ENCODE measurements at places on chromosomes 7 and 10.

- peaks cover 11% of the 10 kb centered on the region for H3K27me3 ChIP-seq
- DNase-seq: peak; percentile 45
- H3K36me3 ChIP-seq: no peaks in the 10 kb centered on the region
- no peak overlapping the region for H3K27ac ChIP-seq
- no peak overlapping the region for H3K4me3 ChIP-seq
Measured at GRCh38 chr10:30591249-30591670, 38.3 kb downstream of the LYZL2 start.

- H3K4me1 ChIP-seq: peaks cover 34% of the 10 kb centered on the region
- peaks cover 6% of the 10 kb centered on the region for H3K27me3 ChIP-seq
- no peak for DNase-seq
- H3K27ac ChIP-seq: no peak overlapping the region
- no peak overlapping the region for H3K4me3 ChIP-seq
Measured at GRCh38 chr10:124066781-124067714, 26.4 kb downstream of the CHST15 start.

DNA sequence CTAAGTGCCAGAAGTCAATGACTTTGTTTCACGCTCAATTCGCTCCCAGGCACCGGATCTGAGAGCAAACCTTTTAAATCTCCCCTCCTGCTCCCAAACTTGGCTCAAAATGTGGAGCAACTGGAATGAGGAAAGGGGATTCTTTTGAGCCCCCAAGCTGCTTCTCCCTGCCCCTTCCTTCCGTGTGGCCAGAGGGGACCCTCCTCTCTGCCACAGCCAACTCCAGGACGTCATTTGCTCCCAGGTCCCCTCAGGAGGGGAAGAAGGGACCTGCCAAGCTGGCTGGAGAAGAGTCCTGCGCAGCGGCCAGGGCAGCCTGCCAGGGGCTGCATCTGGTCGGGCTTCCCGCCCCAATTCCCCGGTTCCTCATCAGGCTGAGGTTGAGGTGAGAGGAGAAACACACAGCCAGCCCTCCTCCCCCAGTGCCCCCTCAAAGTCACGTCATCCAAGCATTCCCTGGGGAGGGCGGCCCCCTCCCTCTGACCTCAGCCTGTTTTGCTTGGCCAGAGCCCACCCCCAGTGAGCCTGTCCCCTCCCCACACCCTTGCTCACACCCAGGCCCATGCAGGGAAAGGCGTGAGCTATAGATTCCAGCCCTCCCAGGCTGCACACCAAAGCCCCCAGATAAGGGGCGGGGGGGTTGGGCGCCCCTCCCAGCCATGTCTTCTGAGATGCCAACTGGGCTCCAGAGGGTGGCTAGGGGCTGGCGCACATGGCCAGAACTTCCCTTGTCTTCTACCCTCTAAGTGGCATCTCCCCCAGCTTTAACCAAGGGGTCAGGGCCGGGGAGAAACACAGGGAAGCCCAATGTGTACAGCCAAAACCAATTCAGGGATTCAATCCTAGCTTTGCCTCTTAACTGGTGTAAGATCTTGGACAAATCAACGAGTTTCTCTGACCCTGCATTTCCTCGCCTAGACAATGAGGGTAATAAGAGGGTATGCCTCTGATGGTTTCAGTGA is 35.0 kb downstream of the SH3PXD2A start:
- no peaks in the 10 kb centered on the region for H3K36me3 ChIP-seq
- no peak for DNase-seq

GRCh38 chr10:100341953-100342626 is 4.9 kb upstream of the SCD start:
- no peak overlapping the region for H3K4me3 ChIP-seq
- peaks cover 5% of the 10 kb centered on the region for H3K36me3 ChIP-seq
- H3K27me3 ChIP-seq: no peaks in the 10 kb centered on the region
- peak; percentile 48 for DNase-seq
- H3K27ac ChIP-seq: no peak overlapping the region

DNA sequence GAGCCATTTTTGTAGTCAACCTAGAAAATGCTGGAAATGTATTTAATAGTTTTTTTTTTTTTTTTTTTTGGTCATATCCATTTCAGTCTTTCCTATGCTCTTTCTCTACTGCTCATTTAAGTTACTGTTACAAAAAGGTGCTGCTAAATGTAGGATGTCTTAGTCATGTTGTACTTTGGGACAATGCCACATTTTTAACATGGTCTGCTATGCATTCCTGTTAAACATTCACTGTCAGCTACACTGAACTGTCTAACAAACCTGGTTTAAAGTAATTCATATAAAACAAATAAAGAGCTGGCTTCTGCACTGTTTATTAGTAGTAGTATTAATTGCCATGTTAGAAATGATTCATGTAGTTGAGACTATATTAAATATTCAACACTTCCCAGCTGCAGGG is 108.6 kb downstream of the NSUN6 start:
- peaks cover 87% of the 10 kb centered on the region for H3K36me3 ChIP-seq
- no peak overlapping the region for H3K4me3 ChIP-seq
- H3K27me3 ChIP-seq: no peaks in the 10 kb centered on the region
- DNase-seq: no peak

- H3K27me3 ChIP-seq: peaks cover 31% of the 10 kb centered on the region
- no peak overlapping the region for H3K4me3 ChIP-seq
- no peaks in the 10 kb centered on the region for H3K36me3 ChIP-seq
Measured at GRCh38 chr7:50556247-50556991, 8.8 kb downstream of the DDC start.

DNA sequence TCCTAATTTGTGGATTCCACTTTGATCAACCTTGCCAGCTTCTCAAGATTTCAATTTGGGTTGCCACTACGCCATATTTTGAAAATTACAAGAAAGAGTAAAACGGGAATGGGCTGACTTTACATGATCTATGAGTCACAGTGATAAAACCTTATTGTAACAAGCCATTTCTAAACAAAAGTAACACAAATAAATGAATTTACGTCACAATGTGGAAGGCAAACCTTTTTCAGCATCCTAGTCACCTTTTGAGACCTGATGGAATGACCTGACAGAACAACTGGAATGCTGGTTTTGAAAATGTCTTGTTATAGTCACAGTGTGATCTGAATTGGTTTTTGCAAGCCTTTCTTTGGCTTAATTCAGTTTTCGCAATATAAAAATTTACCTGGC is 85.9 kb downstream of the CDK6 start:
- DNase-seq: no peak
- H3K4me3 ChIP-seq: no peak overlapping the region
- H3K27ac ChIP-seq: peak overlapping the region; percentile 66
- H3K36me3 ChIP-seq: peaks cover 90% of the 10 kb centered on the region
- H3K4me1 ChIP-seq: peaks cover 81% of the 10 kb centered on the region

GRCh38 chr7:80711531-80711930 is 73.1 kb downstream of the CD36 start:
- H3K36me3 ChIP-seq: no peaks in the 10 kb centered on the region
- DNase-seq: no peak
- H3K27me3 ChIP-seq: no peaks in the 10 kb centered on the region

DNA sequence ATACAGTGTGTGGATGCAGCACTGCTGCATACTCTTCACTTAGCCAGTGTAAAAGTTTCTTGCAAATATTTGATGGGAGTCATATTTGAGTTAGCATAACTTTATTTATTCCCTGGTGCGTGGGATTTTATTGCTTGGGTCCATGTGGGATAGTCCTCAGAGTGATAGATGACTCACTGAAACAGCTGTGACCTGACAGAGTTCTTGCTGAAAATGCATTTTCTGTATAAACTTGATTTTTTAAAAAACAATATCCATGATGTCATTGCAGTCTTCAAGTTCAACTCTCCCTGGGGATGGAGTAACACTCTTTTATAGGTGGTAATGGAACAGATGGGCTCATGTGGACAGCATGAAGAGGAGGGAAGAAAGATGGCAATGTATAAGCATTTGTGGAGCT is 310.0 kb downstream of the PPP1R3A start:
- no peak for DNase-seq
- no peaks in the 10 kb centered on the region for H3K36me3 ChIP-seq
- H3K4me1 ChIP-seq: no peaks in the 10 kb centered on the region
- no peak overlapping the region for H3K27ac ChIP-seq

DNA sequence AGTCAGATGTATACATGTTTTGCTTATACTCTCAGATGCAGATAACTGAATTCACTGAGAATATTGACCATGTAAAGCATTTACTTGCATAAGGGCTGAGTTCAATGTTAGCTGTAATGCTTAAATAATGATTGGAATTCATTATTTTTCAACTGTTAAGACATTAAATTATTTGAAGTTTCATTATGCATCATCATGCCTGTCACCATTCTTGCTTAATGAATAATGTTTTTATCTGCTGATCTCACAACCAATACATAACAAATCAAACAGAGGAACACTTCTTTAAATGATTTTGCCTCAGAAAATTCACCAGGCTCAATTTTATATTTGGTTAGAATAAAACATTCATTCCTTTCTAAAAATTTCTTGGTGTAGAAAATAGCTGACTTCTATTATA is 233.4 kb downstream of the GPR37 start:
- H3K4me1 ChIP-seq: no peaks in the 10 kb centered on the region
- no peaks in the 10 kb centered on the region for H3K27me3 ChIP-seq
- no peak overlapping the region for H3K27ac ChIP-seq
- no peaks in the 10 kb centered on the region for H3K36me3 ChIP-seq
- H3K4me3 ChIP-seq: no peak overlapping the region

DNA sequence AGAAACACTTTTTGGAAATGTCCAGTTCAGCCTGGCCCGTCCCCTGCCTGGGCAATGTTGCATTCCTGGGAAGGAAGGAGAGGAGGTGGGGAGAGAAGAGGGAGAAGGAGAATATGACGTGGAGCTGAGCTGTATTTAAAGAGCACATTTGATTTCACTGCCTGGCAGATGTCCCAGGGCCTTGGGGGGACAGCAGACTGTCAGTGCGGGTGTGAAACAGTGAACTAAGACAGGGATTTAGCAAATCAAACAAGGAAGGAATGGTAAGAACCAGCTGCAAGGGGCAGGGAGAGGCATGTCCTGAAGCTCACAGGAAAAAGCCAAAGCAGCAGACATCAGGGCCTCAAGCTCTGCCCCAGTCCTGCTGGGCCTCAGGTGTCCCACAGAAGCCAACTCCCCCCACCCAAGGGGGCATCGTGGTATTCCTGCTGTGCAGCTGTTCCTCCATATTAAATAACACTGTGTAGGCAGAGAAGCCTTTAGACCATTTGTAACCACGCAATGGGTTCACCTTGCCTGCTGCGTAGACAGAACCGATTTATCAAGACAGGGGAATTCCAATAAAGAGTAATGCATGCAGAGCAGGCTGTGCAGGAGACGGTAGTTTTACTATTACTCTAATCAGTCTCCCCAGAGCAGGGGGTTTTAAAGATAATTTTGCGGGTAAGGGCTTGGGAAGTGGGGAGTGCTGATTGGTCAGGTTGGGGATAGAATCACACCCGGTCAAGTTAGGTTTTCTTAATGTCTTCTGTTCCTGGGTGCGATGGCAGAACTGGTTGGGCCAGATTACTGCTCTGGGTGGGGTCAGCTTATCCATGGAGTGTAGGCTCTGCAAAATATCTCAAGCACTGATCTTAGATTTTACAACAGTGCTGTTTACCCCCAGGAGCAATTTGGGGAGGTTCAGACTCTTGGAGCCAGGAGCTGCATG is 18.3 kb downstream of the LEP start:
- peaks cover 3% of the 10 kb centered on the region for H3K27me3 ChIP-seq
- H3K27ac ChIP-seq: no peak overlapping the region
- no peaks in the 10 kb centered on the region for H3K4me1 ChIP-seq

GRCh38 chr7:50446542-50446960 is 3.6 kb downstream of the FIGNL1 start:
- H3K4me1 ChIP-seq: peaks cover 67% of the 10 kb centered on the region
- peaks cover 73% of the 10 kb centered on the region for H3K36me3 ChIP-seq
- no peak for DNase-seq
- H3K4me3 ChIP-seq: peak overlapping the region; percentile 48

DNA sequence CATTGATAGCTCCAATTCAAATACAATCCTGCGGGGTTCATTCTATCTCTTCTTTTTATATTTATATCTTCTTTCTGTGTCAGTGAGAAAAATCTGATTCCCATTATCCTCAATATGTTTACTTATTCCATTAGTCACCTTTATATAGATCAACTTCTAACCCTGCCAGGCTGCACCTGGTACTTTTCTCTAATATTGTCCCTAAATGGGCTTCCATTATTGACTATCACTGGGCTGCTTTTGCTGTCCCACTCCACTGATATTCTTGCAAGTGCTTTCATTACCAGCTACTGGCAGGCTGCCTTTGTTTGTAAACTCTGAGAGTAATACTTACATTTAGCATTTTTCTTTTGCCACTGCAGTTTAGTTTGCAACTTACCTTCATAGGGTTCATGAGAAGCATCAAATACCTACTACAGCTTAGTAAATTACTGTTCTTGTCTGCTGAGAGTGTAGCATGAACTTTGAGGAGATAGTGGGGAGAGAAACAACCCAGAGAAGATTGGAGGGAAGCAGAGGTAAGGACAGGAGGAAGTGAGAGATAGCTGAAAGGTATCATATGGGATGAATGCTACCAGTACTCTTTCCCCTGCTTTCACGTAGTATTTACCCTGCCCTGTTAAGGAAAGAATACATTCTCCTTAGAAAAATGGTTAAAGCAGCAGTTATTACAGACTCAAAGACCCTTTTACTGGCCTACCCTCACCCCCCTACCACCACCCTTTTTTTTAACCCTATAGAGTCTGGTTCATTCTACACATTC is 119.1 kb downstream of the PHTF2 start:
- DNase-seq: no peak
- H3K36me3 ChIP-seq: peaks cover 29% of the 10 kb centered on the region
- H3K4me1 ChIP-seq: peaks cover 5% of the 10 kb centered on the region
- H3K27ac ChIP-seq: no peak overlapping the region

GRCh38 chr7:22849172-22849571 is 26.5 kb upstream of the TOMM7 start:
- peaks cover 1% of the 10 kb centered on the region for H3K36me3 ChIP-seq
- no peak for DNase-seq
- H3K27ac ChIP-seq: no peak overlapping the region
- peaks cover 7% of the 10 kb centered on the region for H3K4me1 ChIP-seq
- peaks cover 2% of the 10 kb centered on the region for H3K27me3 ChIP-seq
- H3K4me3 ChIP-seq: no peak overlapping the region

DNA sequence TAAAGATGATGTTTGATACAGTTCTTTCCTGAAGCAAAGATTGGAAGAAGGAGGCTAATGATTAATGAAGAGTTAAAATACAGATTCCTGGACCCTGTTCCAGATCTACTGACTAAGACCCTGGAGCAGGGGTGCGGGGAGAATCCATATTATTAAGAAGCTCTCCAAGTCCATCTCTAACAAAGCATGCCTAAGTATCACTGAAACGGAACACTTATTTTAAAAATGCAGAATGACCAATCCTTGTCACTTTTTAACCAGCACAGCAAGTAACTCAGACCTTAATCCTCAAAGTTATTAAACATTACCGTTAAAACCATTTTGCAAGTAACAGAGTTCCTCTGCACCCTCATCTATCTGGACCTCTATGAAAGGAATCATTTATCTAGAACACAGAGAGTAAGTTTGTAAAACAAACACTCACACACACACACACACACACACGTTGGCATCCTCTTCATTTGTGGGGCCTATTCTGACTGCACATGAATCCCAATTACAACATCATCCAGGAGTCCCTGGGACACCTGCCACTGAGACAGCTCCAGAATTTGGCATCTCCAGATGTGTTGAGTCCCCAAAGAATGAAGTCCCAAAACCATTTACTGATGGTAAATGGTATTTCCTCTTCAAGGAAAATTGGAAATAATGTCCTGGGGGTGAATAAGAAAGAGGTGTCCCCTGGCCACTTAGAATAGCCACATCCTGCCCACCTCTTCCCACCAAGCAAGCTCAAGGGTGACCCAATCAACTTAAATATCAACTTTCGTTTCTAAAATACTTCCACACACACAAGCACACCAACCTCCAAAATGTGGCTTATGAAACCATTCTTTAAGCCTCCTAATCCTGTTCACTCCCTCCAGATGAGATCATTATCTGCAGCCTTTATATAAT is 117.5 kb downstream of the PARD3 start:
- DNase-seq: no peak
- no peak overlapping the region for H3K27ac ChIP-seq
- H3K36me3 ChIP-seq: no peaks in the 10 kb centered on the region
- H3K27me3 ChIP-seq: peaks cover 7% of the 10 kb centered on the region
